ENCODE measurements at places on chromosomes 2 and 18. TPM values are rescaled to one million over a fixed set of nuclear protein-coding genes. Genes with fewer than 3 reads are reported as not detected.

Gene PKDCC
- 589 TPM for polyA plus RNA-seq

Gene WNT10A
- polyA plus RNA-seq, result 0.59 TPM

Gene CD302
- 13.7 TPM for polyA plus RNA-seq

Gene CD8A
- 0.19 TPM for polyA plus RNA-seq

Gene STPG4
- not detected for polyA plus RNA-seq

- DNase-seq, result no peak
These were observed 1.4 kb upstream of the FAM110C start for GRCh38 chr2:47737-48136.

- no peak for DNase-seq
These were observed 113.1 kb downstream of the UXS1 start for GRCh38 chr2:106080959-106081358.

DNA sequence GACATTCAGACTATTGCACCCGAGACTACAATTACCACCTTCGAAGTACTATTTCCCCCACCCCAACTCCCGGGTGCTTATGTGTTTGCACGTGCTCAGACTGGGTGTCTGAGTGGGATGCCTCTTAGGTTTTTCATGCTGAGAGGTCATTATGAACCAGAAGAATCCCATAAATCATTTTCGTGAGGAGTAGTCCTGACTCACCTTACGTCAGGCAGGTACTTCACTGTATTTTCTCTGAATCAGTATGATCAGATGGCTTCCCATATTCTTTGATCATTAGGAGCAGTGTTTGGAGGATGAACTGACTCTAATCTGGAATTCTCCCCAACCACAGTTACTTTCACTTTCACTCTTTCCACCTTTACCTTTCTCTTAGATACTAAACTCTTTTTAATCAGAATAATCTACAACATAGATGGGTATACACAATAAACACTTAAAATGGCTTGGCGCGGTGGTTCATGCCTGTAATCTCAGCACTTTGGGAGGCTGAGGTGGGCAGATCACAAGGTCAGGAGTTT is 38.4 kb upstream of the STAT4 start:
- DNase-seq, result no peak

DNA sequence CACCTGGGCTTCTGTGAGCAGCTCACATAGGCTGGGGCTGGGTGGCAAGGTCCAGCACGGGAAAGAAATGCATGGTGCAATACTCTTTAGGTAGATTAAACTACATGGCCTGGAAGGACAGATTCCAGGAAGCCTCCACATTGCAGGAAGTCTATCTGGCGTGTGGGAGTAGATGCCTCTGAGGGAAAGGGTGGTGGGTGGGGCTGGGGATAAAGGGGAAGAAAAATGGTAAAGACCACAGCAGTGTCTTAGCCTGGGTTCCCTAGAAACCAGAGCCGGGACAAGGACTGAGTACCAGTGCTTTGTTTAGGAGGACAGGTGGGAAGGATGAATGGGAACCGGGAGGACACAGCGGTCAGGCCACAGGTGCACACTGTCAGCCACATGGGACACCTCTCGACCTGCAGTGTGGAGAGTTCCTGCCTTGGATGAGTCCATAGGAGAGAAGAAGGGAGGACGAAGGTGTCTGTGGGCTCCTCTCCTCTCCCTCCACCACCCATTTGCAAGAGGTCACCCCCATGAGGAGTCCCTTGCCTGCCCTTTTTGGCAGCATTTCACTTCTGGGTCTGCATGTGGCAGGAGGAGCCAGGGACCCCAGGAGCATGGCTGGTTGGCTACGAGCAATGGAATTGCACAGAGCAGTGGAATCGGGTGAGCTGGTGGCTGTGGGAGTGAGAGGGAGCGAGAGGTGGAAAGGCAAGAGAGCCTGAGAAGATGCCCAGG is 91.5 kb upstream of the HS6ST1 start:
- no peak for DNase-seq

- no peak for DNase-seq
These were observed 9.3 kb downstream of the RHOB start for GRCh38 chr2:20456116-20456571.

DNA sequence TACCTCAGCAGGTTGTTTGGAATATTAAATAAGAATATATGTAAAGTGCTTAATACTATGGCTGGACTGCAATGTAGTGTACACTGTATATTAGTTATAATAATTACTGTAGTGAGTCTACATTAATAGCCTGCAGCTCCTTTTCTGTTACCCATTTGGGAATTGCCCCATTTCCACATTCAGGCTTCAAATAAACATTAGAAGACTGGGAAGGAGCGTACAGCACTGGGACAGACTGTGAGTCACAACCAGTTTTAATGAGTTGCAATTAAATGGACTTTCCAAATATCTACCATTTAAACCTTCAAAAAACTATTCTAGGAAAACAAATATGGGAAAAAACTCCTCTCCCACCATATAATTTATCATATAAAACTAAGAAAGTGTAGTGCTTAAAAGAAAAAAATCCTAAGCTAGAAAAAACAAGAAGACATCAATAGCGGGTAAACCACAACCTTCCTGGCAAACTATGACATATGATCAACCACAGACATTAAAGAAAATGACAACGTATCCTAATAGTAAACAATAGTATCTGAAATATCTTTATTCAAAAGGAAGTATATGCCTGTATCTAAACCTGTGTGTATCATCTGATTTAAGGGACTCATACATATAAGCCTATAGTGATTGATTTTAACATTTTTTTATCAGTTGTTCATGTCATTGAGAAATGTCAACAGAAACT is 86.1 kb downstream of the TRIP12 start:
- DNase-seq, result no peak

DNA sequence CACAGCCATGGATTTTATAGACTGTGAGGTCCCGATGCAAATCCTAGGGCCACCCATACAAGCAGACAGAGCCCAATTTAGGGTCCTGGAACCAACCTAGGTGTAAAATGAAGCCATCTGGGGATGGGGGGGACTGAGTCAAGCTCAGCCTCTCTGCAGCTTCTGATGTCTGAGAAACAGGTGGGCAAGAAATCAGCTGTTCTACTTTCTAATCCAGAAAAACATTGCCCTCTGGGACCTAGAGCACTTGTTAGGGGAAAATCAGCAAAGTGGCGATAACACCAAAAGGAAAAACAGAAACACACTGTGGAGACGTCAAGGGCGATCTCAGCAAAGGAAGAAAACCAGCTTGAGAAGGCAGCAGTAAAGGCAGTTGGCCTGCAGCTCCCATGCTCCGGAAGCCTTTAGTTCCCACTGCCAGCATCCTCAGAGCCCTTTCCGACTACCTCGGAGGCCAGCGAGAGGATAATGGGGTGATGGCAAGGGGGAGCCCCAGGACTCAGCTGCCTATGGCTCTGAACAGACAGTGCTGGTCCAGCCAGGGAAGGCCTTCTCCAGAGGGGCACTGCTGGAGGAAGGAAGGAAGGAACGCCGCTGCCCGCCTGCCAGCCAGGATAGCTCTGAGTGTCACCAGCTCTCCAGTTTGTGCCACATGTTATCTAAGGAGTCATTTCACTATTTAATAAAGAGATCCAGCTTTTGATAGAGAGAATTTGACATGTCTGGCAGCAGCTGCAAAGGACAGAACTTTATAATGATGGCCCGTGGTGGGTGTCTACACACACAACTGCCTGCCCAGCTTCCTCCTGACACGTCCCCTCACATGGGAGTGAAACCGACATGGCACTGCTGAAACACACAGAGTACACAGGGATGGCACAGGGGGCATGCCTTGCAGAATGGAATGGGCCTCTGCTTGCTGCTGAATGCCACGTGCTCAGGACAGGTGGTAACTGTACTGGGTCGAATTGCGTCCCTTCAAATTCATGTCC is 37.7 kb downstream of the HS1BP3 start:
- DNase-seq, result no peak

GRCh38 chr2:72274380-72274797 is 126.7 kb upstream of the CYP26B1 start:
- no peak for DNase-seq

DNA sequence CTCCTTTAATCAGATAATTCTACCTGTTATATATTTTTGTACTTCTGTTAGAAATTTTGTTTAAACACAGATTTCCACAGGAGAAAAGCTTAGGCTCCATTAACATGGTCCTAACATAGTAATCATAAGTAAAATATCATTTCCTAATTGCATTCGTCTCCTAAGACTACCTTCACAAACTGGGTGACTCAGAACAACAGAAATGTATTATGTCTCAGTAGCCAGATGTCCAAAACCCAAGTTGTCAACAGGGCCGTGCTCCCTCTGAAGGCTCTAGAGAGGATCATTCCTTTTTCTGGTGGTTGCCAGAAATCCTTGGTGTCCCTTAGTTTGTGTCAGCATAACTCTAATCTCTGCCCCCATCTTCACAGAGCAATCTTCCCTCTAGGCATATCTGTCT is 5.4 kb downstream of the FBXO15 start:
- DNase-seq, result no peak

- no peak for DNase-seq
These were observed 17.5 kb upstream of the MGAT4A start for GRCh38 chr2:98748292-98749065.

DNA sequence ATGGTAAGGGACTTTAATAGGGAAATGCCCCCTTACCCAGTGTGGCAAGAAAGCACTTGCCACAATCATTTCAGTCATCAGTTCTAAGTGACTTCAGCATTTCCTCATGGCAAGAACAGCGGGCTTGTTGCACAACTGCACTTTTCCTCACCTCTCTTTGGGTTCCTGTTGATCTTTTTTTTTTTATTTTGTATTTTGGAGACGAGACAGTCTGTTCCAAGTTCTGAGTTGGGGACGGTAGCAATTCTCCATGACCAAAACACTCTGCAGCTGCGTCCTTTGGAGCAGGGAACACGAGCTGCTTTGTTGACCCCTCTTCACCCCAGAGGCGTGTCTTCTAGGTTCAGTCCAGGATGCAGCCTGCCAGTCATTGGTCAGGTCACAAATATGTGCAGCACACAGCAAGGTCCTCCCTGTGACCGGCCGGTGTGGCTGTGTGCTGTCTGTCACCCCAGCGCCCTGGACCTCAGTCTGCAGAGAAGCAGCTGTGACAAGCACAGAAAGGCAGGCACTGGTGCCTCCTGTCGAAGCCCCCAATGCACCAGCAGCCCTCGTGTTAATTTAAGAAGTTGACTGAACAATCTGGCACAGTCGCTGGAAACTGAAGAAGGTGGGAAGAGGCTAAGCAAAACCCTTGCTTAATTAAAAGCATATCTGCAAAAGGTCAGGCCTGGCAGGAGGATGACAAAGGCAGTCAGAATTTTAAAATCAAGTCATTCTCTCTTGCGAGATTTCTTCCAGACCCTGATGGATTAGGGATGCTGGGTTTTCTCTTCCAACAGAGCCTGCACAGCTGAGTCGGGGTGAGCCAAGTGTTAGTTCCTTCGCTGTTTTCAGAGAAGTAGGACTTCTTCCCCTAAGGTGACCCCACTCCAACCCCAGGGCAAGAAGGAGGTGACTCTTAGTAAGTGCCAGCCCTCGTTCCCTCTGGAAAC is 96.7 kb upstream of the COPS8 start:
- DNase-seq, result no peak

GRCh38 chr2:159160412-159160811 is 126.1 kb downstream of the WDSUB1 start:
- DNase-seq, result no peak

GRCh38 chr2:36708041-36708741 is 11.7 kb downstream of the VIT start:
- DNase-seq, result no peak

- DNase-seq, result no peak
These were observed 27.4 kb downstream of the TFPI start for GRCh38 chr2:187526792-187527191.

GRCh38 chr2:10300997-10301940 is 1.4 kb upstream of the HPCAL1 start:
- no peak for DNase-seq

DNA sequence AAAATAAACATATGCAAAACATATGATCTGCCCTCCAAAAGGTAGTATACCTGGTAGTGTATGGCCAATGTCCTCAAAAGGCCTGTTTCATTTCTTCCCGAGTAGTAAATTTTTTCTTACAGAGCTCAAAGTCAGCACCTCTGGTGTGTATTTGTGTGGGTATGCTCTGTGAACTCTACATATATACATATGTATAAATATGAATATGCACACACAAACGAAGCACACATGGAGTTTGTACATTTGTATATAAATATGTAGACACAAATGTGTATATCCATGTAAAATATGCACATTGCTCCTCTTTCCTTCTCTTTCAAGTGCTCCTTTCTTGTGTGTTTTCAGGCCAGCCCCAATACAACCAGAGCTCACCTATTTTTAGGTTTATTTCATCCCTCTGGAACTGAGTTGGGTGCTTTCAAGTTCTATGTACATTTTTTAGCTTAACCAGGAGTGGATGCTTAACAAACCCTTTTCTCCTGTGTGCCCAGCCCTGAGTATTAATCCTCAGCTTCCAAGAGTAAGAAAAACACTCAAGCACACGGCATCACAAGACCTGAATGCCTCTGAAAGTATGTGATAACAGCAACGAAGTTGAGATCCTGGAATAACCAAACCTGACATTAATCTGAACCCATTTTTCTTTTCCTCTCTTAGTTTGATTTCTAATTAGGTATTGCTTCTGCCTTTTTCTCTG is 12.2 kb upstream of the GALNT5 start:
- no peak for DNase-seq

GRCh38 chr2:21571686-21572085 is 447.9 kb downstream of the TDRD15 start:
- DNase-seq, result no peak

DNA sequence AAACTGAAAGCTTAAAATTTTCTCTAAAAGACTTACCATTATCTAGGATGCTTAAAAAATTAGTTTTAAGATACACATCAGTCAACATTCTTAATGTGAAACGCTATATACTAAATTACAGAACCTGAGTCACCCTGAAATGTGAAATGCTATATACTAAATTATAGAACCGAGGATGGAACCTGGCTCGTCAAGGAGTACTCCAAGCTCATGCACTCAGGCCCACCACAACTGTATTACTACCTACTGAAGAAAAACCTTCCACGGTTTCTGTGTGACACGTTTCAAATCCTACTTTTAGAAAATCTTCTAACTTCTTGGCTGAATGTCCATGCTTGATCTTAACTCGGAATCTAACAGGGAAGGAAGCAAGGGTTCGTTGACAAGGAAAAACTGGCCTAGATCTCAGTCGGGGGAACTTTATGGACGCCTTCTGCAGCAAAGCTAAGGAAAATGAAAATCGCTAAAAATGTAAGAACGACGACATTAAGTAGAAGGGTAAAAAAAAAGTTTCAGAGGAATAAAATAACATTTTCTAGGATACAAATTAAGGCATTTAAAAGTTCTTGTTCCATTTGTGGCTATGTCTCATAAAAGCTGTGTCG is 1.4 kb downstream of the PRKD3 start:
- DNase-seq, result no peak

DNA sequence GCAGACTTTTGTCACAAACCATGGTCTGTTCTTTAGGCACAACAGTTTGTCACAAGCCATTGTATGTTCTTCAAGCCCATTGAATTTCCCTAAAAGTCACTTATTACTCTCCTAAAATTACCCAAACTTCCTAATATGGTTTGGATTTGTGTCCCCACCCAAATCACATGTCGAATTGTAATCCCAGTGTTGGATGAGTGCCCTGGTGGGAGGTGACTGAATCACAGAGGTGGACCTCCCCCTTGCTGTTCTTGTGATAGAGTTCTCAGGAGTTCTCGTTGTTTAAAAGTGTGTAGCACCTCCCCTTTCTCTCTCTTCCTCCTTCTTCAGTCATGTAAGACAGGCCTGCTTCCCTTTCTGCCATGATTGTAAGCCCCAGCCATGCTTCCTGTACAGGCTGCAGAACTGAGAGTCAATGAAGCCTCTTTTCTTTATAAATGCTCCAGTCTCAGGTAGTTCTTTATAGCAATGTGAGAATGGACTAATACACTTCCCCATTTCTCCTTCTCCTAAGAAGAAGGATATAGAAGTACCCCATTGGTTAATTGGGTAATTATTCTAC is 11.2 kb upstream of the GYPC start:
- DNase-seq, result no peak
